A549 treated with Hydrocortisone at 1 μM for 4 hours (cell line): ENCODE measurements at places on chromosomes 12 and 14. TPM values are rescaled to one million over a fixed set of nuclear protein-coding genes. Genes with fewer than 3 reads are reported as not detected.

MSI1 gene
- total RNA-seq = 1.2 to 1.5 TPM (median 1.3 TPM) in 5 replicates

PRICKLE1 gene
- 0.64 to 1.1 TPM (median 0.81 TPM) in 5 replicates for total RNA-seq

GNB3 gene
- 1.0 to 2.0 TPM (median 1.6 TPM) in 5 replicates for total RNA-seq

KLC1 gene
- total RNA-seq = 89.2 to 113 TPM (median 100 TPM) in 5 replicates

DPY19L2 gene
- 1.5 to 2.8 TPM (median 1.9 TPM) in 5 replicates for total RNA-seq

IAPP gene
- total RNA-seq = not detected in 5 replicates

PGF gene
- total RNA-seq = 3.9 to 5.7 TPM (median 4.5 TPM) in 5 replicates

PTPN21 gene
- 7.1 to 9.7 TPM (median 9.0 TPM) in 5 replicates for total RNA-seq
